ENCODE measurements at places on chromosomes 6 and 20.

GRCh38 chr20:23419995-23420901 is 1.0 kb downstream of the NAPB start:
- peak; percentile 28 for DNase-seq

- DNase-seq: no peak
Observed at GRCh38 chr20:17262786-17263185, 35.9 kb downstream of the PCSK2 start.

GRCh38 chr20:4086771-4087687 is 71.7 kb upstream of the RNF24 start:
- DNase-seq: no peak

- DNase-seq: no peak
Observed at GRCh38 chr6:116349216-116349615, 21.5 kb upstream of the DSE start.

DNA sequence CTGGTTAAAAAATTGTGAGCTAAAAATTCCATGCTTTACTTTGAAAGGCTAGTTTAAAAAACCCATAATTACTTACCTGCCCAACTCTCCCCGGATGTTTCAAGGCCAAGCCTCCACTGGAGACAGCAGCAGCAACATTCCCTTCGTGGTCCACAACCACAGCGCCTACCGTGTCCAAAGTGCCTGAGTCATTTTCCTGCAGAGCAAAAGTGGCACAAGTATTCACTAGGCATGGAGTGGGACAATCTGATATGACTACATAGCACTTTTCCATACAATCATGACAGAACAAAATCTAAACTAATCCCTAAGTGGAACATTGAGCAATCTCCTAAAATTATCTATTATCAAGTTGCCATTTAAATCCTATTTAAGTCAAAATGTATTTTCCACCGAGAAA is 104.8 kb downstream of the TASP1 start:
- no peak for DNase-seq

DNA sequence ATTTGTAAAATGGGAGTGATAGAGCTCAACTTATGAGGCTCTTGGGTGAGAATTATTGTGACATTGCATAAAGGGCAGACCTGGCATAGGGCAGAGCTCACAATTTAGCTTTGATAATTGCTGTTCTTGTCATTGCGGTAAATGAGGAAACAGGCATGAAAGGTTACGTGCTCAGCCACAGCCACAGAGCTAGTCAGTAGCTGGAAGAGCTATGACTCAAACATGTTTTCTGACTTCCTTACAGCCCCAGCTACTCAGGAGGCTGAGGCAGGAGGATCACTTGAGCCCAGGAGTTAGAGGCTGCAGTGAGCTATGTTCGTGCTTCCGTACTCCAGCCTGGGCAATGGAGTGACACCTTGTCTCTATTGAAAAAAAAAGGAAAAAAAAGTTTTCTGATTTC is 3.5 kb upstream of the GHRH start:
- no peak for DNase-seq

DNA sequence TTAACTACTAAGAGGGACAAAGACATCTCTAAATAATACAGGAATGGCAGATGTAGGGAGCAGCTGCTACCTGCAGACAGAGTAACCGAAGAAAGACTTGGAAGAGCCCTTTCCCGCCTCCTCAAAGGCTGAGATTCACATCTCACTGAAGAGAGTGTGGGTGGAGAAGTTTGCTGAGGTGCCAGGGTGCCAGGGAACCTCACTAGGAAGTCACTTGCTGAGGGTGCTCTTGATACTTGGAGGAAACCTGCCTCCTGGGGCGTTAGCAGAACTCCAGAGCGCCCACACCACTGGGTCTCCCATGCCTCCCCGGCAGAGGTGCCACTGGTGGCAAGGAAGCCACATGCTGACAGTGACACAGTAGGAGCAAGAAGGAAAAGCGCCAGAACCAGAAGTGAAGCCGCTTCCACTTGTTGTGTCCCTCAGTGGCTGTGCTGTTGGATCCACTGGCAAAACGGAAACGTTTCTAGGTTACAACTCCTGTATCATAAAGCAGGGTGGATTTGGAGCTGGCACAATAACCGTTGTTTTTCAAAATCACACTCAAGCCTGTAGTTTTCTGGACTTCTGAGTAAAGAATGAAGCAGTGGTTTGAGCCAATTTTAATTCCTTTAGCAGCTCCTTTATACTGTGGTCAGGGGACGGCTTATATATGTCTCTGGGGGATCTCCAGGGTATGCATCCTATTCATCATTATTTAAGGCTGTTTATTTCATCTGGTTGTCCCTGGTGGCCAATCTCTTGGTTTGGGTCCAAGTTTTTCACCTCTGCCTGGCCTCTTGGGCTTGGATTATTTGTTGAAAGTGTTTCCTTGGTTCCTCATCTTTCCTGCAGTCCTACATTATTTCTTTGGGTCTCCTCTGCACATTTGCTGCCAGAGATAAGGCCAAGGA is 64.5 kb downstream of the CDC5L start:
- DNase-seq: no peak

- no peak for DNase-seq
Observed at GRCh38 chr6:133333852-133334251, 92.7 kb downstream of the EYA4 start.

DNA sequence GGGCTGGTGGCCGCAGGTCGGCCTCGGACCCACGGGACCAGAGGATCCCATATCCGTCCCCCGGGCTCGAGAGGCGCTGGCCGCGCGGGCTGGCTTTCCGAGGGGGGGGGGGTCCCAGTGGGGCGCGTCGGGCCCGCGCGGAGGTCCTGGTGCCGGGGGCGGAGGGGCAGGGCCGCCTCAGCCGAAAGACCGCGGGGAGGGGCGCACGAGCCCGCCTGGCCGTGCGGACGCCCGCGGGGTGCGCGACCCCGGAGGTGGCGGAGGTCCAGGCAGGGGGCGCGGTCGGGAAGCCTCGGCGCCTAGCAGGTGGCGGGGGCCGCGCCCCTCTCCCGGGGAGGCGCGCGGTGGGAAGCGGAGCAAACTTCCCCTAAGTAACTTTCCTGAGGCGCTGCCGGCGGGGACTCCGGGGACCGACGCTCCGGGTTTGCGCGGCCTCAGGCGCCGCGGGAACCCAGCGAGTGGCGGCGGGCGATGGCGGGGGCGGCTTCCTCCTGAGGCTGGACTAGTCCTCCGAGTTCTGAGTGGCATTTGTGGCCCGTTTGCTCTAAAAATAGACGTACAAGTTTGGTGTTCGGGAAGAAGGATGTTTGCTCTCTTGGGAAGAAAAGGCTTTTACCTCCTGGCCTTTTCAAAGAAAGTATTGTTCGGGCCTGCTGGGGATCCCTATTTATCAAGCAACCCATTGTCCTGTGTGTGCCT is 26.5 kb upstream of the BTBD3 start:
- no peak for DNase-seq

- DNase-seq: no peak
Observed at GRCh38 chr20:53929974-53930650, 140.3 kb downstream of the BCAS1 start.
